ENCODE measurements at places on chromosomes 6 and 20.

GRCh38 chr20:24588047-24588635, 118.7 kb downstream of the SYNDIG1 start:
- DNase-seq, result no peak

DNA sequence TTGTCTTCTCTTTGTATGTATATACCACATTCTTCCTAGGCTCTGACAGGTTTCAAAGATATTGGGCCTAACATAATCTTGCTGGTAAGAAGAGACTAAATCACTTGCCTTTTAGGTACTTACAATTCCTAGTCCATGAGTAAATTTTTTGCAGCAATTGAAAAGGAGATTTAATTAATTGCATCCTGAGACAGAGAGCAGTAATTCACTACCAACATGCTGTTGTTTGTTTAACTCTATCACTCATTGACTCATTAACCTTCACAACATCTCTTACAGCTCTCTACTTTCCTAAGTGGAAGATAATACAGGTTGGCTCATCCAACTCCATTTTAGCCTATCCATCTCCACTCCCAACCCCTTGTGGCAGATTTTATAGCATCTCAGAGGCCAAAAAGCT, 280.4 kb downstream of the ALDH8A1 start:
- no peak for DNase-seq

DNA sequence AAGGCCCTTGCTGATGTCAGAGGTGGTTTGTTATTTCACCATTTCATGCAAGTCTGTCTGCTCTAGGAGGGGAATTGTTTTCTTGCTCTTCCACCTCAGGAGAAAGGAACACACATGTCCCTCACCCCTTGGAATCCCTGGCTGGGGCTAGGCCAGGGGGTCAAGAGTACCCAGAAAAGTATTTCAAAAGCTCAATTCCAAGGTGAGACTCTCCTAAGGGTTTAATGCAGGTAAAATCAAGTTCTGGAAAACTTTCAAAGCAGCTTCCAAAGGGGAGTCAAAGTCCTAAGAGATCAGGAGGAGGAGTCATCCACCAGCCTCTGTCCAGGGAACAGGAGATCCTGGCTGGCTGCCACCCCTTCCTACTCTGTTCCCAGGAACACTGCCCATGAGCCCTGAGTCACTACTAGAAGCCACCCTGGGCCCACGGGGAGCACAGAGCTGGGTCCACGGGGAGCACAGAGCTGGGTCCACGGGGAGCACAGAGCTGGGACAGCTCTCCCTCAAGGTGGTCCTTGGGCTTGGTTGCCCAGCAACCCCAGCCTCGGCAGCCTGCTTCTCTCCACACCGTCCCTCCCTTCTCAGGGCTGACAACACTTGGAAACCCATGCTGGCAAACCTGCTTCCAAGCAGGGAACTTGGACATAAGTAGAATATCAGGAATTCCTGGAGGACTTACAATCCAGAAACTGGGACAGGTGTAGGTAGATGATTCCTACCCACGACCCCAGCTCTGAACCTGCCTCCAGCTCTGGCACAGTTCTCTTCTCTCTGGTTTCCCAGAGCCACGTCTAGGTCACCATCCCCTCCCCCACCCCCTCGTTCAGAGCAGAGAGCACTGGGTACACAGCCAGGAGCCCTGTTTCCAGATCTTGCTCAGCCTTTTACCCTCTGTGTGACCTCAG, 35.3 kb upstream of the CDKN1A start:
- DNase-seq, result no peak

GRCh38 chr6:39899554-39900295, 34.5 kb downstream of the MOCS1 start:
- DNase-seq, result no peak

GRCh38 chr6:36698196-36698595, 570 bp downstream of the RAB44 start:
- no peak for DNase-seq

DNA sequence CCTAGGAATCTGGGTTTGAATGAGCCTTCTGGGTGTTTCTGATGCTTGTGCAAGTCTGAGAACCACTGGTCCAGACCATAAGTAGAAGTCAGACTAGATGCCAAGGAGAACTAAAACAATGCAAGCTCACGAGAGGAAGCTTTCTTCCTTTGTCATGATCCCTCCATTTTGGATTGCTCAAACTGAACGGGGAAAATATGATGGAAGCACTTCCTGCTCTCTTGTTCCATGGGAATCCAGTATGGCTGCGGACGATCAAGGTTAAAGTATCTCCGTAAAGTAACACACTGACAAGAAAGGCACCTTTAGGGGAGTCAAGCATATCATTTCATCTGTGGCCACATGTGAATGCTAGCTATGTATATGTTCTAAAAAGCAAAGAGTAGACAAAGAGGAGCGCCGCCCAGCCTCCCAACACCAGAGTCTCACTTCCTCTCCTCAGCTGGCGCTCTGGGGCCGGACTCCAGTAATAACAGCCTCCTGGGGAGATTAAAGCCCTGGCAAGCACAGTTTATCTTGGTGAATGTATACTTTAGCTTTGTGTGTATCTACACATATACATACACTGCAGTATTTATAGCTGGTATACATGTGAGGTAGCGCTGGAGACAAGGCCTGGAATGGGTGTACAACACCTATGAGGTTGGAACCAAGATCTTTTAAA, 88.1 kb downstream of the FOXC1 start:
- DNase-seq, result no peak

GRCh38 chr20:41242807-41243206, 74.7 kb downstream of the ZHX3 start:
- DNase-seq, result no peak

GRCh38 chr6:82775361-82775760, 290.3 kb downstream of the UBE3D start:
- no peak for DNase-seq

GRCh38 chr6:57315851-57316250, 1.6 kb upstream of the PRIM2 start:
- DNase-seq, result no peak

DNA sequence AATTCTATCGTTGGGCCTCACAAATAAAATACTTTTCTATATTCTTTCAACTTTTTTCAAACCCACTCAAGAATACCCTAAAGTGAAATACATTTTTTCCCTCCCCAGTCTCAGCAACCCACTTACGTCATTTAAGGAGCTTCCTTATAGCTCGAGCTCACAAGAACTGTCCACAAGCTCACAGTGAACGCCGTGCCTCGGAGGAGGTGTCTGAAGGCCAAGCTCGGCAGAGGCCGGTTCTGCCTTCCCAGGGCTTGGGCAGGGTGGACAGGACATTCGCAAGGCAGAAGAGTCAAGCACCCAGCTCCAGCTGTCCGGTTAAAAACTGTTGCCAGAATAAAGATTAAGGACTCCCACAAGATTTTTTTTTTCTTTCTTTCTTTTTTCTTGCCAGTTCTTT, 802.3 kb downstream of the QKI start:
- no peak for DNase-seq

DNA sequence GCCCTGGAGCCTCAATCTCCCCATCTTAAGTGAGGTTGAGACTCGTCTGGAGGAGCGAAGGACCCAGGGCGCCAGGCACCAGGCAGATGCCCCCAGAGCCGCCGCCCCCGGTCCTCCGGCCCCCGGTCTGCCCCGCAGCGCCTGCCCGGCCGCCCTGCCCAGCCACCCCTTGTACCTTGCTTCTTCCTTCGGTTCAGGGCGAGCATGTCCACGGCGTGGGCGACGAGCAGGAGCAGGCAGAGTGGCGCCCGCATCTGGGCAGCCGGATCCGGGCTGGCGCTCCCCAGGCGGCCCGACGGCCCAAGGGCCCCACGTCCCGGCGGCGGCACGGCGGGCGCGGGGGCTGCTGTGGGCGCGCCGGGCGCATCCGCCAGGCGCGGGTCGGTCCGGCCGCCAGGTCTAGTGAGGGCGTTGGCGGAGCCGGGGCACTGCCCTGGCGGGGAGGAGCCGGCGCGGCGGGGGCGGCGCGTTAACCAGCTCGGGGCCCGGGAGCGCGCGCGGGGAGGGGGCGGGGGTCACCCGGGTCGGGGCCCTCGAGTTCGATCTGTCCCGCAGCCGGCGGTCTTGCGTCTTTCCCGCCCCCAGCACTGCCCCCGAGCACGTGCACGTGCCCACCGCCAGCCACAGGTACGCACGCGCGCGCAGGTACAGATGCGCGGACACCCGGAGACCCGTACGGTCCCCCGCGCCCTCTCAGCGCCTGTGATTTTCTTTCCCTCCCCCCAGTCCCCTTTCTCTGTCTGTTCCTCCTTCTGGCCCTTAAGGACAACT, at the start of gene RSPO4:
RSPO4 (minus strand) TSS at position 401 of the 771 bp plus-strand sequence; CDS start at position 254, 147 bp downstream.
- DNase-seq, result no peak

DNA sequence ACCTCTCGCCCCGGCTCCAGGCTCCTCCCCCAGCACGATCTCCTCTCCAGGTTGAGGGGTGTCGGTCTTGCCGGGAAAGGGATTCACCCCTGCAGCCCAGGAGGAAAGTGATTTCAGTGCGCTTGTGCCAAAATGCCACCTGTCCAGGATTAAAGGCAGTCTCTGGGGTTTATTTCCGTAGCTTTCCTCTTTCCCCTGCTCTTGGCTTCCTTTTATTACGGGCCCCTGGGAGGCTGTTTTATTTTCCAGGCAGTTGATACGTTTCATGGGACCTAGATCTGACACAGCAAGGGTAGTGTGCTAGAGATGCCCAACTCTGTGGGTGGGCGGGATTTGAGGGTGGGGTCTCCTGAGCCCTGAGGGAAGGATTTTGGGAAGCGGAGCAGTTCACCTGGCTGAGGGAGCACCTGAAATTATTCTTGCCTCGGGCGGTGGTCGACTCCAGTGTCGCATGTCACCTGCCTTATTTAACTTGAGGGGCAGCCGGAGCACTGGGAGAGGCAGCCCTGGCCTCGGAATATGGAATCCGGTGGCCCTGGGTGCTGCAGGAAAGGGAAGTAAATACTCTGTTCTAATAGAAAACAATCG, 9.5 kb upstream of the NKX2-2 start:
- DNase-seq, result no peak

DNA sequence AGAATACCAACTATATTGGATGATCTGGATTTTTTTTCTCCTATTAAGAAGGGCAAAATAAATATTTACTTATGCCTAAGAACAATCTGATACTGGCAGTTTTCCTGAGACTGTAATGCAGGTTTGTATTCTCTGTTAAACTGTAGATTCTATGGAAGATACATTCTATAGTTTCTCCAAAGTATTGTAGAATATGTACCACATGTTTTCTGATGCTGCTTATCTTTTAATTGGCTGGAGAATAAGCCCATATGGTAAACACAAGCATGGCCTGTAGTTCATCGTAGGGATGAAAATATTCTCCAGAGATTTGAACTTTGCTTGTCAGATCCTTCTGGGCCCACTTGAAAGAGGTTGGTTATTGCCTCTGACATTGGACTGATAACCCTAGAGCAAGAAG, 99.1 kb downstream of the CENPW start:
- DNase-seq, result no peak

GRCh38 chr6:125792172-125792571, 1.4 kb downstream of the NCOA7 start:
- DNase-seq, result no peak

DNA sequence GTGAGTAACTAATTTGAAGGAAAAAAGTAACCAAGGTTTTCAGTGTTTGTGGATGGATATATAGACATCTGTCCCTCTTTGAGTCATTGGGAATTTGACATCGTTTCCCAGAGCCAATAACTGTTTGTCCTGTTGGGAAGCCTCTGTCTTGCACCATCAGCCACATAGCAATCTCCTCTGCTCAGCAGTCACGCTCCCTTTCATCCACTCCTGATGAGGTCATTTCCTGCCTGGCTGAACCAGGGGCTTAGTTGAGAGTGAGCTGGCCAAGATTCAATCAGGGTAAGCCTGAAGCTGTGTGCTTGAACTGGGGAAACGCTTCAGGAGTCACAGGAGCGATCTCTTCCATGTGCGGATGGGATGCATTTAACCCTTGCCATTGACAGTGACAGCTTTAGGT, 121.5 kb upstream of the FOXQ1 start:
- no peak for DNase-seq

DNA sequence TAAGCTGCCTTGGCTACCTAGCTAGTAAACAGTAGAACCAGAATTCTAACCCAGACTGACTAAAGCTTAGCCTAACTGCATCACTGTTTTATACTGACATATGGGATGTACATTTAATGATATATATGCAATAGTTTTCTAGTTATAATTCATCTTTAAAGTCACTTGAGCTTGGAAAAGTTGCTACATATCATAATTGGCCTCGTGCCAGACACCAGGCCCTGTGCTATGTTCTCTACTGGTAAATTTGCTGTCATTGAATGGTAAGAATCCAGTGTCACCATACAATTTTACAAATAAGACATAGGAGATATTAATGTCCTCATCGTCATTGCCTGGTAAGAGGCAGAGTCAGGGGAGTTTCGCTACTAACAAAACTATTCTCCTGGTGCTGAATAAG, 396.8 kb downstream of the CDKAL1 start:
- DNase-seq, result no peak

DNA sequence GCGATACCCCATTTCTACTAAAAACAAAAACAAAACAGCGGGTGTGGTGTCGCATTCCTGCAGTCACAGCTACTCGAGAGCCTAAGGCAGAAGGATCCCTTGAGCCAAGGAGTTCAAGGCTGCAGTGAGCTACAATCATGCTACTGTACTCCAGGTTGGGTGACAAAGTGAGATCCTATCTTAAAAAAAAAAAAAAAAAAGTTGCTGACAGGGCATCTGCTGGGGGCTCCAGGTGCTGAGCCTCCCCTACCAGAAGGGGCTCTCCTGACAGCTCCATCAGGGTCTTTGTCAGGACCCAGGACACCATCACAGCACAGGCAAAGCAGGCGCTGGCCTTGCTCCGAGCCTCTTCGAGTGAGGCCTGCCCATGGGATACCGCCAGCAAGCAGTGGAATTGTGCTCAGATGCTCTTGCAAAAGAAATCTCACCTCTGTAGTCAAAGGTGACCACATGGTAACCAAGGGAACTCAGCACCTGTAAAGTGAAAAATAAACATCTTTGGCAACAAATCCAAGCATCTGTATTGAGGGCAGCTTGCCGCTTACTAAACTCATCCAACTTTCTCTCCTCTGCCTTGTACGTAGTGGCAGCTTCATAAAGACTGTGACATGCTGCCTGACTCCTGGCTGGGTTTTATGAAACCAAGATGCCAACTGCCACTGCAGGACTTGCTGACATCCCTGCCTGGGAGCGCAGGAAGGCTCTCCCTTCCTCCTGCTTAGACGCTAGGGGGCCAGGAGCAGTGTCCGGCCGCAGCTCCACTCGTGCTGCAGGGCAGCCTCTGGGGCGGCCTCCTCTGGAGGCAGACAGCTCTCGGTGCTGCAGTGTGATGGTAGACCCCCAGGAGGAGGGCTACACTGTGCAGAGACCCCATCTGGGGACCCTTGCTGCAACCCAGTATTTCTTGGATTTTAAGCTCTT, 66.9 kb downstream of the PYGB start:
- DNase-seq, result no peak

DNA sequence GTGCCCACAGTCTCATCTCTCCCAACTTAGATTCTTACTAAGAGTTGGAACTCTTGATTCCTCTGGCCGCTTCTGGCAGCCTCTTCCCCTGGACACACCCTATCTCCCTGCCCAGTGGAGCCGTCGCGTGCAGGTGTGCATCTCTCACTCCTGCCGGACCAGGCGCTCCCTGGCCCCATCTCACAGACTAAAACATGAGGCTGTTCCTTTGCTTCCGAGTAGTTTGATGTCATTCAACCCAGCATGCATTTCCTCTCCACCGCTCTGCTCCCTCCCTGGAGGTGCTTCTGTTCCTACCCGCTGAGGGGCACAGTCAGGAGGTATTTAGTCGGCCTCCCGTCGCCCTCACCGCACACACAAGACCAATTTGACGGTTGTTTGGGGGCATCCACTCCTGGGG, 228.0 kb upstream of the QKI start:
- no peak for DNase-seq

Data from stimulated activated CD8-positive, alpha-beta memory T cell treated with anti-CD3 and anti-CD28 coated beads, Interleukin-4, amount 100 ng/mL, for 1 hour (primary cell).